ENCODE measurements at places on chromosomes 1 and 21. TPM values are rescaled to one million over a fixed set of nuclear protein-coding genes. Genes with fewer than 3 reads are reported as not detected.
A peak's percentile ranks its signal among the peaks of the same experiment; 100 is the strongest.

GRCh38 chr1:185973645-185974044 lies 239.5 kb downstream of the HMCN1 start:
- H3K4me1 ChIP-seq: no peaks in the 10 kb centered on the region
- no peaks in the 10 kb centered on the region for H3K36me3 ChIP-seq
- no peak for DNase-seq

Gene TPTE
- total RNA-seq: not detected

DNA sequence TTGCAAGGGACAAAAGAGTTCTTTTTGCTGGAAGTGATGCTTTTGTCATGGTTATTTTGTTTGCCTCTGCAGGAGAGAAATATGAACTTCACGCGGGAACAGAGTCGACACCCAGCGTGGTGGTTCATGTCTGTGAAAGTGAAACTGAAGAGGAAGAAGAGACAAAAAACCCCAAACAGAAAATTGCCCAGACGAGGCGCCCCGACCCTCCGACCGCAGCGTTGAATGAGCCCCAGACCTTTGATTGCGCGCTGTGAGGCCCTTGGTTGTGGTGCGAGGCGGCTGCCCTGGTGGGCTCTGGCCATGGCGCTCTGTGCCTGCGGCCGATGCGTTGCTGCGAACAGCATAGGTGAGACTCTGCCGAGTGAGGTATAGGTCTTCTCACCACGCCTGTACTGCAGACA lies 20.9 kb upstream of the NCMAP start:
- H3K27ac ChIP-seq: no peak overlapping the region
- no peak for DNase-seq
- no peak overlapping the region for H3K4me3 ChIP-seq
- 0 out of 2 replicates have a peak, but pooled peaks cover 2% of the 10 kb centered on the region for H3K4me1 ChIP-seq
- no peaks in the 10 kb centered on the region for H3K36me3 ChIP-seq

- H3K4me1 ChIP-seq: peaks cover 7% of the 10 kb centered on the region
- no peaks in the 10 kb centered on the region for H3K27me3 ChIP-seq
- H3K4me3 ChIP-seq: no peak overlapping the region
- no peaks in the 10 kb centered on the region for H3K36me3 ChIP-seq
- H3K27ac ChIP-seq: no peak overlapping the region
- no peak for DNase-seq
Observed at GRCh38 chr1:35588197-35588910, 15.2 kb downstream of the TFAP2E start.

- no peaks in the 10 kb centered on the region for H3K27me3 ChIP-seq
- DNase-seq: no peak
- H3K36me3 ChIP-seq: no peaks in the 10 kb centered on the region
- H3K27ac ChIP-seq: no peak overlapping the region
Observed at GRCh38 chr21:39097981-39098380, 85.3 kb downstream of the PSMG1 start.

GRCh38 chr1:15717418-15718125 lies 18.5 kb upstream of the SLC25A34 start:
- no peaks in the 10 kb centered on the region for H3K4me1 ChIP-seq
- no peak for DNase-seq
- peaks cover 14% of the 10 kb centered on the region for H3K36me3 ChIP-seq
- H3K27me3 ChIP-seq: no peaks in the 10 kb centered on the region
- no peak overlapping the region for H3K4me3 ChIP-seq

Gene NR5A2
- total RNA-seq: 11.7 TPM

Gene OR2T33
- not detected for total RNA-seq

DNA sequence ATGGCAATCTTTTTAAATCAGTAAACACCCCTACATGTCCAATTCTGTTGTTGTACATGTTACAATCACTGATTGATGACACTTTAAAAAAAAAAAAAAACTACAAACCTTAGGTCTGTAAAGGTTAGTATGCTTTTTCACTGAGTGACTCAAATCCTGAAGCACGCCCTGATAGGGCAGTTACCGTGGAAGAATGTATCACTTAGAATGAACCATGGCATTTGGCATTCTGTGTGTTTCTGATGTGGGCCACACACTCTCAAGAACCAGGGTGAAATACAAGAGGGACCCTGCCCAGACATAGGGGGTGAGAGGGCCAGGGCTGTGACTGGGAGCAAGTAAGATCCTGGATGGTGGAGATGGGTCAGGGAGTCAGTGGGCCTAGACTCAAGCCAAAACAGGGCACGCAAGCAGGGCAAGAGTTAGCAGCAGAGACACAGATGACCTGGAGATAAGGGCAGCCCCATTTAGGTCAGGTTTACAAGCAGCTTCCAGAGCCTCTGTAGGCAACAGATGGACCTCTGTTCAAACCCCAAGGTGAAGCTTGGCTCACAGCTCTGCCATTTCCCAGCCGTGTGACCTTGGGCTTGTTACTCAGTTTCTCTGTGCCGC lies 47.6 kb upstream of the DMRTB1 start:
- peak; percentile 32 for DNase-seq
- no peak overlapping the region for H3K4me3 ChIP-seq
- no peaks in the 10 kb centered on the region for H3K36me3 ChIP-seq
- H3K27me3 ChIP-seq: no peaks in the 10 kb centered on the region

Measured in H1 (cell line).